ENCODE measurements at places on chromosomes 5 and 9.

GRCh38 chr9:127915801-127916719 lies 781 bp downstream of the ST6GALNAC4 start:
- no peak for DNase-seq

DNA sequence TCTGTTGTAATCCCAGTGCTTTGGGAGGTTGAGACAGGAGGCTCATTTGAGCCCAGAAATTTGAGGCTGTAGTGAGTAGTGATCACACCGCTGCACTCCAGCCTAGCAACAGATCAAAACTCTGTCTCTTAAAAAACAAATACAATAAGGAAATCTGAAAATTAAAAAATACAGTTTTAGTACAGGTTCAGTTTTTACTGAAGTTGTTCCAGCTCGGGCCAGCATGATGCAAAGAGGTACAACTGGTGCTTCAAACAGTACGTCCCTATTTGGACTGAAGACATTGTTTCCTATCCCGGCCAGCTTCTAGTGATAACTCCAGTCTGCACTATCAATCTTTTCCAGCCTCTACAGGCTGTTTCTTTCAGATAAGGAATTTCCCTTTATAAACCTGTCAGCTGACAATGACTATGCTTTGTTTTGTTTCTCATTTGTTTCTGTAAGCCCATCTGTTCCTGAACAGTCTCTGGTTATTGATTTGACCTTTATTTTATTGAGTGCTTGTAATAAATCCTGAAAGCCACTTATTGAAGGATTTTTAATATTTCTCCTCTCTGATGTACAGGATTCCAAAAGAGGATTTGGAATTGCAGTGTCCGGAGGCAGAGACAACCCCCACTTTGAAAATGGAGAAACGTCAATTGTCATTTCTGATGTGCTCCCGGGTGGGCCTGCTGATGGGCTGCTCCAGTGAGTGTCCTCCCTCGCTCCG lies 41.9 kb downstream of the TJP2 start:
- DNase-seq: no peak

DNA sequence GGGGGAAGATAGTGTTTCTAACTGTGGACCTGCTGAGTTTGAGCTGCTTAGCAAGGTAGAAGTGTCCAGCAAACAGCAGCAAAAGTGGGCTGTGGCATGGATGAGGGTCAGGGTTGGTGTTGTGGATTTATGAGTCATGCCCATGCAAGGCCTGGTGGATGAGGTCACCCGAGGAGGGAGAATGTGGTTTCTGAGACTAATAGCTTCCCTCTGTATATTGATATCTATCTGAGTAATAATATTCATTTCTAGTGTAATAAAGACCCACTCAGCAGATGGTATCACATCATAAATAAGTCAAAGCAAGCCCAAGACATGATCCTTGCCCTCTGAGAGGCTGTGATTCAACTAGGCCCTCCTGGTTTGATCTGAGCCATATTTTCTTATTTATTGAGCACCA lies 597.8 kb upstream of the CLINT1 start:
- DNase-seq: no peak

DNA sequence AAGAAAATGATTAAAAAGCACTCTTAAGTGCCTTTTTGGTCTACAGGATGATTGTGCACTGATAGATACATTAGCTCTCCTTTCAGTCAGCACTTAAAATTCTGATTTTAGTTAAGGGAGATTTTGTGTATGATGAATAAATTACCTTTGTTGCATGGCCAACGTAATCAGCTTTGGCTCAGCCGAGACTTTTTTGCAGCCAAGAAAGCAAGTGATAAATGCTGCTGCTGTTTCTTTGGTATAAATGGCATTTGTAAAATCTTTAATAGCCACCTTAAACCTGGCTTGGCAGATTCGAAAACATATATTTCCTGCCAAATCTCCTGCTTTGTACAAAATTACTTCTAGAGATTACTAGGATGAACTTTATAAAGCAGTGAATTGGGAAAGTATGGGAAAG lies 147.7 kb downstream of the DCP2 start:
- no peak for DNase-seq

- no peak for DNase-seq
Measured at GRCh38 chr5:6475626-6476312, 27.1 kb downstream of the UBE2QL1 start.

GRCh38 chr5:68134033-68134668 lies 81.4 kb upstream of the PIK3R1 start:
- no peak for DNase-seq

DNA sequence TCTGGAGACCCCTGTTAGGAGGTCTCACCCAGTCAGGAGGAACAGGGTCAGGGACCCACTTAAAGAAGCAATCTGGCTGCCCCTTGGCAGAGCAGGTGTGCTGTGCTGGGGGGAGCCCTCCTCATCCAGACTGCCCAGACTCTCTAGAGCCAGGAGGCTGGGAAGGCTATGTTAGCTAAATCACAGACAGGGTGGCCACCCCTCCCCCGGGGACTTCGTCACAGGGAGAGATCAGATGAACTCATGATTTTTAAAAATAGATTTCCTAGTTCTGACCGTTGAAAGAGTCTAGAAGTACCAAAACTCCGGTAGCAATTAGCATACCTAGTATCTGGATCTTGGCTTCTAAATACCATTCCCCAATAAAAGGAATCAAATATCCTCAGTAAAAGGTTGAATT lies 35.0 kb upstream of the FOXB2 start:
- no peak for DNase-seq

GRCh38 chr9:93061791-93062763 lies 3.6 kb downstream of the SUSD3 start:
- DNase-seq: no peak

DNA sequence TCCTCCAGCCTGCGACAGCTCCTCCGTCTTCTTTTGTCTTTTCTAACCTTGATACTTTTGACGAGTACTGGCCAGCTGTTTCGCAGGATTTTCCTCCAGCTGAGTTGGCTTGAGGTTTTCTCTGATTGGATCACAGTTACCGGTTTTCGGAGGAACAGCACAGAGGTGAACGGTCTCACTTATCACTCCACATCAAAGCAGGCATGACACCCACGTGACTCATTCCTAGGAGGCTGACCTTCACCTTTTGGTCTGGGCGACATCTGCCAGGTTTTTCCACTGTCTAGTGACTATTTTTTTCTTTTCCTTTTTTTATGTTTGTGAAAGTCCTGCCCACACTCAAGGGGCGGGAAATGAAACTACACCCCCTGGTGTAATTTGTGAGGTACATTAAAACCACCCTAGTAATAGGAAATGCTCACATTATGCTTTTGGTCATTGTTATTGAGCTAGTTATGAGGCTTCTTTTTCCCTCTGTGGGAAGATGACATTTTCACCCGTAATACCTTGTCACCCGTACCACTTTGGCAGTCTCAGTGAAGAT lies 319.2 kb downstream of the GADD45G start:
- DNase-seq: no peak

DNA sequence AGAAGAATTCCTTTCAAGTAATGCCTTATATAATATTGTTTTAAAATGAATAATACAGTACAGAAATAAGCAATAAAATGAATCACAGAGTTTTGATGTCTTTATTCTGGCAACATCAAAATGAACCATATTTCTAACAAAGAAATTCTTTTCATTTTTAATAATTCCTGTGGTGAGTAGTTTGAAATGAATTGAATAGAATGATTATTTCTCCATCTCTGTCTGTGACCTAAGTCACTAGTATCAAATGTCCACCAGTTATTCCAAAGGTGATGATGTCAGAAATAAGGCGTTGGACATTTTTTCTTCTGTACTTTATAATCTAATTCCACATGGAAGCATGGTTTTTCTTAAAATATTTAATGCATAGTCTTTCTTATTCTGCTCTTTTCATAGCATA lies 106.2 kb downstream of the ADAMTSL1 start:
- no peak for DNase-seq

DNA sequence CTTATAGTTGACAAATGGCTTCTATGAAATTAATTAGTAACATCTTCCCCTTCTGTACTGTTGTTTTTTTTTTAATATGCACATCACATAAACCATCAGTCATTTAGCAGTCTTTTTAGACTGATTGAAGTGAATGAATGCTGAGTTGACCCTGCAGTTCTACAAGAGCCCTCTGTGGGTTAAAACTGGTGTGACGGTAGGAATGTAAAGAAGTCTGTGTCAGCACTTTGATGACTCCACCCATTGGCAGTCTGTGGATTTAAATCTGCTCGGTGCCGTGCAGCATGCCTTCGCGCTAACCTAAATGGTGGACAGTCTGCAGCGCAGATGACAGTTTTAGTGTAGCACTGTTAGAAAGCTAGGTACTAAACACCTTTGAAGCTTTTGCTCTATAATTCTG lies 3.1 kb downstream of the GTF3C4 start:
- DNase-seq: no peak

DNA sequence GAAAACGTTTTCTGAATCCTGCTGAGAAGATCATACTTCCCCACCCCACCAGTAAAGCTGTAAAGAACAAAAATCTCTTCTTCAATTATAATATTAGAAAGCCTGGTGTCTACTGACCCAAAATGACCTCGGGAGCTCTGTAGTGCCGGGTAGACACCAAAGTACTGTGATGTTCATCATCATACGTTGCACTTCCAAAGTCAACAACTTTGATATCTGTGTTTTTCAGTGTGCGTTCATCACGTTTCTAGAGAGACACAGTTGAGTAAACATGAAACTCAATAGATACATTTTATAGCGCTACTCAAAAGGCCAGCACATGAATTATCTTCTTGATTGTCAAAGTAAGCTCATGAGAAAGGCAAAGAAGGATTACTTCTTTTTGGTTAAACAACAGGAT lies 14.6 kb downstream of the CLK4 start:
- no peak for DNase-seq

DNA sequence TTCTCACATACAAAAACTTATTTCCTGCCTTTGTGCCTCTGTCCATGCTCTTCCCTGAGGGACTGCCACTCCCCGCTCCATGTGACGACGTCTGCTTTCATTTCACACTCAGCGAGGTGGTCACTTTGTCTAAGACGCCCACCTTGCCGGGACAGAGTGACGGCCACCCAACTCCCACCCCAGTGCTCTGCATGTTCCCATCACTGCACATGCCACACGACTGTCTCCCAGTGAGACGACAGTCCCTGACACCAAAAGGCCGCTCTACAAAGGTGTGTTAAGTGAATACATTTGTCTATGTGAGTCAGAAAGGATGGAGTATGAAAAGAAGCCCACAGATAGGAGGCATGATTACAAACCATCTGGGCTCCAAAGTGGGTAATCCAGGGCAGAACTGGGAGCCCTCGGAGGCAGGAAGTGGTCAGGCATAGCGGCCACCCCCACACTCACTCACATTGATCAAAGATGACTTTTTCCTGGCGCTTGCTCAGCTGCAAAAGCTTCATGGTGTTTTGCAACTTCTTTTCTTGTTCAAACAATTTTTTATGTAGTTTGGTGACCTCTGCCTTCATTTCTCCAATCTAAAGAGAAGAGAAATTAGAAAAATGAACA lies 185.8 kb downstream of the CDK5RAP2 start:
- no peak for DNase-seq

GRCh38 chr5:60891667-60892066 lies 47.6 kb upstream of the ELOVL7 start:
- DNase-seq: no peak

GRCh38 chr5:118561971-118562370 lies 426.4 kb downstream of the DTWD2 start:
- DNase-seq: no peak

DNA sequence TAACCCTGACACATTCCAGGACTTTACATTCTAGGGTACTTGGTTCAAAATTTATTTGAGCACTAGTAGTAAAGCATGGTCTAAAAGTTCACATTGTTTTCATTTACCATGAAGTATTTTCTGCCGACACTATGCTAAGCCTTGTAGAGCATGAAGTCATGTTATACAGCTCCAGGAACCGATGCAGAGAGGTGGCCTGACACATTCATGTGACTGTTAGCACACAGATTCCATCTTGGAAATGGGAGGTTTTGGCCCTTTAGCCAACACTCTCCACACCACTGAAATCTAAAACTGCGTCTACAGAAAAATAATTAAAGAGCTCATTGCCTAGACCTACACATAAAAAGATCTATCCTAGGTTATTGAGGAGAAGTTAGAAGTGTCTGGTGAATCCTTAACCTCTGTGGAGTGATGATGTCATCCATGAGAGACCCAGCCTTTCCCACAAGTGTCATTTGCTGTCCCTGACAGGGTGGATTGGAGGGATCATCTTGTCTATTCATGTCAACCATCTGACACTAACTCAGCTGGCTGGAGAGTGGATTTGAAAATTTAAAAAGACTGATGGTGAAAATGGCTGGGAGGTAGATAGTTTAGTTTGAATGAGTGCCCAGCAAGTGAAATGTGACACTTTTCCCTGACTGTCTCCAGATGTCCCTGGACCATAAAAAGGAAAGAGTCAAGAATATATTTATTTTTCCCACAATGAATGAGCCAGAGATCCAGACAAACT lies 1.3 kb downstream of the RANBP3L start:
- no peak for DNase-seq

GRCh38 chr5:170451747-170452365 lies 52.0 kb upstream of the KCNIP1 start:
- DNase-seq: no peak
